ENCODE measurements at places on chromosomes 6 and 20.
A peak's percentile ranks its signal among the peaks of the same experiment; 100 is the strongest.

DNA sequence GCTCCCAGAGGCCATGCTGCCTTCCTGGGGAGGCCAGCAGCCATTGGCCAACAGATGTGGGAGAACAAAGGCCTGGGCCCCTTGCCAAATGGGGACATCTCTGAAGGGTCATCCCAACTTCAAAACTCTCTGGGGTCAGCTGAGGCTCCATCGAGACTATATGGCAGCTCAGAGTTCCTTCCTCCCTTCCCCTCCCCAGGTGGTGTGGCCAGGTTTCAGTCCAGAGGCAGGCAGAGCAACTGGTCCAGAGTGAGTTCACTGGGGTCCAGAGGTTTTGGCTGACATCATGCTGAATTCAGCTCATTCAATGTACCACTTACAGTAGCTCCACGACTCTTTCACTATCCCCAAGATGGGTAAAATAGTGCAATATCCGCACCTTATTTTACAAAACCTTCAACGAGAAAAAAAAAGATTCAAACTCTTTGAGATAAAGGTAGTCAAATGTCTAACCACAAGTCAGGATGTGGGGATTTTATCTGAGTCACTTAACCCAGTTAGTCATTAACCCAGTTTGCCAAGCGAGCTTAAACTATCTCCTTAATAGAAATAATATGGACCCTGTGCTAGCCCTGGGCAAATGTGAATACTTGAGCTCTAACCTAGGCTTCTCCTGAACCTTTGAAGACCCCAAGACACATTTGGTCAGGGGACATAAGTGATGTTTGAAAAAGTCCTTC, 108.4 kb upstream of the PLEKHG1 start:
- no peak for DNase-seq

GRCh38 chr6:47481806-47482205, 4.2 kb downstream of the CD2AP start:
- no peak for DNase-seq

DNA sequence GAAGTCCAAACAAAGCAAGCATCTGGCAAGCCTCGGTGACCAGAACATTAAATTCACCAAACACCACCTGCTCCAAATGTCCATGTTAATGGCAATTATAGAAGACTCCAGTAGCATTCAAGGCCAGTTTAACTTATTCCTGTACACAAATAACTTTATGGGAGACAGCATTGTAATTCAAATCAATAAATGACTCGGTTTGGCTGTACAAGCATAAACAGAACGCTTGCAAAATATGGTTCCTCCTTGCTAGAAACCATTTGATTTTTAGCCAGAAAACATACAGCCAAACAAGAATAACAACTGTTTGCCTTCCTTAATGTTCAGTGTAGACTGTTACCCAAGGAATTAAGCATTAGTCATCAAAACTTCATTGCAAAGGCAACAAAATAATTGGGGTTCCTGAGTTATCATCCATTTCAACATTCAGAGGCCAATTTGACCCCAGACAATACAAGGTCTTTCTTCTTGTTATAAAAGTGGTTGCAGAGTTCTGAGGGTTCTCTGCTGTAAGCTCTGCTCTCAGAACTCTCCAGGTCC, 125.1 kb downstream of the BFSP1 start:
- no peak for DNase-seq

- DNase-seq, result peak; percentile 70
Measured at GRCh38 chr6:15879371-15880261, 216.8 kb upstream of the DTNBP1 start.

DNA sequence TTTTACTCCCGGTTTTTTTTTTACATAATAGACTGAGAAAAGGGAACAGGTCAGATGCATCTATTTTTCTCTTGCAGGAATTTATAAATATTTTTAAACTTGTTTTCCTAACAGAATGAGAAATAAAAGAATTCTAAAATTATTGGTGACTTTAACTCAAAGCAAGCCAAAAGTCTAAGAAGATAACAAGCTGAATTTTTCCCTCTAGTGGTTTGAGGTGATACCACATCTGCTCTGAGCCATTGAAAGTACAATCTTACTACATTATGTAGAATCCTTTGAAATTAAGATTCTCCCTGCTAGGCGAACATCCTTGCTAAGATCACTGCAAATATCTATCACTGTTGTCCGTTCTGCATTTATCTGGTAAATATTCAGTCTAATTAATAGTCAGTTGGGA, 10.7 kb upstream of the STMND1 start:
- no peak for DNase-seq

- no peak for DNase-seq
Measured at GRCh38 chr6:132919045-132919860, 104.9 kb downstream of the RPS12 start.

DNA sequence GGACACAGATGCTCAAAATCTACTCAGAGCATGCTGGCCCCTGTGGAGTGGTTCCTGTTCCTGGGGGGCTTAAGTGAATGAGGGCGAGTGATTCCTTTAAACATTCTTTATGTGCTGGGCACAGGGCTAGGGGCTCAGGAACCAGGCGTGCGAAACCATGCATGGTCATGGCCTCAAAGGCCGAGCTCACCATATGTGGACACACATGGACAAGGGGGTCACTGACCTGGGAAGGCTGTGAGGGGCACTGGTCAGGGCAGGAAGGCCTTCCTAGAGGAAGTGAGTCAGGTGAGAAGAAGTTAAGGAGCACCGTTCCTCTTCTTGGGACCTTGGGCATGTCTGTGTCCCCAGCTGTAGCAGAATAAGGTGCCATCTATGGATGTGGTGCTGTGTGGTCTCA, 74.6 kb upstream of the BHLHE23 start:
- no peak for DNase-seq

GRCh38 chr6:28709478-28710349, 184.0 kb downstream of the GPX5 start:
- peak; percentile 23 for DNase-seq

DNA sequence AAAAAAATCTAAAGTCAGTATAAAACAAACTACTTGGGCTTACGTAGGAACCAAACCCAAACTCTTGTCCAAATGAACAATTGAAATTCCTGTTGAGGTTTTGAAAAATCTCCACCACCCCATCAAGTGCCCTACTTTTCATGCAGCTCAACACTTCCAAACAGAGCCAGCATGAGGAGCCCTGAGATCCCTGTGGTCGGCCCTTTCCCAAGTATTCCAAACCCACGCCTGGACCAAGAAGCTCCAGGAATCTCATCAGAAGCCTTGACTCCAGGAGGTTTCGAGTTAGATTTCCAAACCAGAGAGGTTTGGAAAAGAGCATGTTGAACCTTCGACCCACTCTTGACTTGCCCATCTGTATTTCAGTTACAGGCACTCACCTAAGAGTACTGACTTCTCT, 179.3 kb downstream of the MTFR2 start:
- no peak for DNase-seq

- DNase-seq, result no peak
Measured at GRCh38 chr6:56572788-56573471, 69.8 kb downstream of the DST start.

GRCh38 chr6:23977706-23978105, 148.3 kb upstream of the NRSN1 start:
- no peak for DNase-seq

DNA sequence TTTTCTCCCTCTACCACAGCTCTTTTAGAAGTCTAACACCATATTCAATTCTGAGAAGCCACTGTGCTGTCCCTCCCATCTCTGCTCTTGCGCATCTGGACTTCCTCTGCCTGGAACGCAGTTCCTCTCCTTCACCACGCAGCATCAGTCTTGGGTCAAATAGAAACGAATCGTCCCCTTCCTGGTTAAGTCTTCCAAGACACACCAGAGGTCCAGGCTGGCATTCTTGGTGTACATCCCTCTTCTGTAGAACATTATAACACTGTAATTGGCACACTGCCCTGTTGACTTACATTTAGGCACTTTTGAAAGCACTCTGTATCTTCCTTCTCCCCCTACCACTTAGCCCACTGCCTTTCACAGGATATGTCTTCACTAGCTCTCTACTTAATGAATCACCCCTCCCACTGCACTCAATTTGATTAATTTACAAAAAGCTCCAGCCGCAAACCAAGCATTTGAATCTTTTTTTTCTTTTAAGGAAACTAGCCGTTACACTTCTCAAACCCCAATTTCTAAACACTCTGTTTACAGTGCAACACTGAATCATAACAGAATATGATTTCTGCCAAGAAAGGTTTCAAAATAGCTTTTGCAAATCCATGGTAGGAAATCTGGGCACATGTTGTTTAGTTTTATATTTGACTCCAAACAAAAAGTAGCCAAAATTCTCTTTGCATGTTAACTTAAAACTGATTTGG, 140.8 kb upstream of the CARMIL1 start:
- peak; percentile 90 for DNase-seq

- DNase-seq, result no peak
Measured at GRCh38 chr6:121516331-121516730, 80.9 kb downstream of the GJA1 start.

- DNase-seq, result peak; percentile 61
Measured at GRCh38 chr6:4794140-4794707, 18.0 kb downstream of the CDYL start.

DNA sequence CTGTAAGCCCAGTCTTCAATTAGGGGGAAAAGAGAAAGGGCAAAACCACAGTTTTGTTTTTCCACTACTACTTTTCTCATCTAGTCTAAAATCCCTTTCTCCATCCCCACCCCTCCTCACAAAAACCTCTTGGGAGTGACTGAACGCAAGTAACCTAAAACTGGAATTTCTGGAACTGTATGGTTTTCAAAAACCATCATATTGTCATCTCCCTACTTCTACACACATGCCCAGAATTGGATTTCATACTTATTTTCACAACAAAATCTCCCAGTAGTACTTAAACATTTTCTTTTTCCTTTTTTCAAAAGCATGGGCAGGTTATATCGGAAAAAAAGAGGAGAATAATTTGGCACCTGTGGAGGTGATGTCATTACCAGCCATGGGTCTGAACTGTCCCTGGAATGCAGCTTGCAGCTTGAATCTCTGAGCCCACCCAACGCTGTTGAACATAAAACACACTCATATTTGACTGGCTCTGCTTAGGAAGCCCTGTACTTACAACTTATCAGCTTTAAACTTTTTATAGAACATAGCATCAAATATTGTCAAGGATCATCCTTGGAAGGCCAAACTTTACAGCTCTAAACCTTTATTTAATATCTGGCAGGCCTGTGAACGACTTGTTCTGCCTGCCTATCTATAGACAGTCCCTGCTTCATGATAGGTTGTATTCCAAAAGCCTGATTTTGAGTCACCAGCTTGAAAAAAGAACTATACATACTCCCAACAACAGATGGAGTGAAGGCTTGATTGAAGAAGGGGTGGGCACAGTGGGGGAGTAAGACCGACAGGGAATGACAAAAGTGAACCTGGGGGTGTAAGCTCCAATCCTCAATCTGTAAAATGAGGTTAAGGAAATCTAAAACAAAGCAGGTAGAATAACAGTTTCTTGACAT, 59.3 kb downstream of the EPB41L2 start:
- no peak for DNase-seq

DNA sequence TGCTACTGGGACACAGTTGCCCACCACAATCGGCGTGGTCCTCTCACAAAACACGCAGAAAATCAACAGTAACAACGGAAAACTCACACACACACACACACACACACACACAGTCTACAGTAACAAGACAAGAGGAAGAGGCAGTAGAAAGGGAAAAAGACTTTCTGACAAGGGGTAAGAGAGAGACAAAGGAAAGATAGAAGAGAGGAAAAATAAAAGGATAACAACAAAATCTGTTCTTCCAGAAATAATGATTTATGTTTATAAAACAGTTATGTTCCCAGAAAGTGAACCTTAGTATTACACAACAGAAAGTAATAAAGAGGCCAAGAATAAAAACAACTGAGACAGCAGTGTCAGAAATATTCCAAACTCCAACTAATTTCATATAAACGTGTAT, 2.9 kb downstream of the RANBP9 start:
- no peak for DNase-seq

GRCh38 chr20:43919686-43920403, 5.2 kb downstream of the TOX2 start:
- DNase-seq, result no peak

DNA sequence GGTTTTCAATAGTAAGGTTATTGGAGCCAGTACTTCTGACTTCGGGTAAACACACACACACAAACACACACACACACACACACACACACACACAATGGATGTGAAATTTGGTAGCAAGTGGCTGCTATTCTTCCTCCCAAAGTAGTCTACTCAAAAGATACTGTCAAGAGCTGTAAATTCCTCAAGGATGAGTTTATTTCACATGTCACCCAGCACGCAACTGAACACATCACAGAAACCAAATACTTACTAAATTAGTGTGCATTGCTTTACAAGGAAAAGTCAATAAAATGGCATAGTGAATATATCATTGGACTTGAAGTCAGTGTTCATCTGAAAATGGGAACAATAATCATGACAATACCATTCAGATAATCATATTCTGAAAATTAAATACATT, 32.9 kb downstream of the MMUT start:
- no peak for DNase-seq

GRCh38 chr6:6039946-6040509, 33.3 kb upstream of the NRN1 start:
- no peak for DNase-seq

GRCh38 chr6:36025932-36026327, 1.5 kb upstream of the SLC26A8 start:
- DNase-seq, result no peak

GRCh38 chr6:122432816-122433215, 33.4 kb downstream of the HSF2 start:
- DNase-seq, result no peak

GRCh38 chr20:7330850-7331249, 563.4 kb downstream of the BMP2 start:
- no peak for DNase-seq

- no peak for DNase-seq
Measured at GRCh38 chr6:30127238-30128093, 8.5 kb upstream of the TRIM40 start.

- DNase-seq, result peak; percentile 45
Measured at GRCh38 chr6:110476046-110476849, at the start of gene SLC22A16. Gene SLC22A16 (minus strand): TSS chr6:110476613. CDS start chr6:110476574, 39 bp downstream.

DNA sequence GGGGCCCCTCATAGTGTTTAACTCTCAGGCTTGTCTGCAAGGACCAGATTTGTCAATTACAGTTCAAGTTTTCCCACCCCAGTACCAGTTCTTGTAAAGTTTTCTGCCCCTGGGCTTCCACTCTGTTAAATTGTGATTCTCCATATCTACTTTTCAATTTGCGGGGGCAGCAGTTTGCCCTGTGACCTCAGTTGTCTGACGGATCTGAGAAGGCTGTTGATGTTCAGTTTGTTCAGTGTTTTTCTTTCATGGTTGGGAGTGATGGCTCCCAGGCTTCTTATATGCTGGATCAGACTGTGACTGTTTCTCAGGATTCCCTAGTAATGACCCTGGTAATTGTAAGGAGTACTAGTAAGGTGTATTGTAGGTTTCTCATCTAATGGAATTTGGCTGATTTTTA, 101.0 kb upstream of the GGTLC1 start:
- no peak for DNase-seq

- DNase-seq, result no peak
Measured at GRCh38 chr6:36599791-36600209, 5.6 kb downstream of the SRSF3 start.

DNA sequence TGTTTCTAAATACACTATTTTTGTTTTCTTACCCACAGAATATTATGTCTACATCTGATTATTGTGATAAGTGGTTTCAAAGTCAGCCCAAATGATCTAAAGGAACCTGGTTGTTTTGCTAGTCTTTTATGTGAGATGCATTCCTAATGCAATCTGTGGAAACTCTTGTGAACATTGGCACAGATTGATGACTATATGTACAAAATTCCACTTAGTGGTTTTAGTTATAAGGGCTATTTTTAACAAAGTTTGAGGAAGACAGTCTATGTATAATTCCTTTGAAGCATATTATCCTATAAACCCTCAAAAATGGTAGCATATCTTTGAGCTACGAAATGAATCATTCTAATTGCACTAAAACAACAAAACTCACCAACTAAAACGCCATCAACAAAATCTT, 140.9 kb downstream of the GRIK2 start:
- DNase-seq, result no peak

- DNase-seq, result peak; percentile 69
Measured at GRCh38 chr20:2742934-2743559, 50.5 kb downstream of the EBF4 start.
